ENCODE measurements at places on chromosomes 12 and 14.

GRCh38 chr12:54541751-54542290, 7.6 kb upstream of the PDE1B start:
- DNase-seq, result no peak

DNA sequence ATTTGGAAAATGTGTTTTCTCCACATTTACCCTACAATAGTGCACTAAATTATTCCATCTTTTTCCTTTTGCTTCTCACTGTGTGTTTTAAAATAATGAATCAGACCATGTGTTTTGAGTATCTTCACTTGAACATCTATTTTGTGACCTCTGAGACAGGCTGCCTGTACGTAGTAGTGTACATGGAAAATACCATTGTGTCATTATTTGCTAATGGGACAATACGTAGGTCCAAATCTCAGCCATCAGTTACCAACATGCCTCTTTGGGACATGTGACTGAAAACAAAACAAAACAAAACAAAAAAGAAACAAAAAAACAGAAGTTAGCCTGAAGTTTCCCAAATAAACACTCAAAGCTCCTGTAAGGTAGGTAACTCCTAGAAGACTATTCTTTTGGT, 7.1 kb upstream of the MYF6 start:
- no peak for DNase-seq

DNA sequence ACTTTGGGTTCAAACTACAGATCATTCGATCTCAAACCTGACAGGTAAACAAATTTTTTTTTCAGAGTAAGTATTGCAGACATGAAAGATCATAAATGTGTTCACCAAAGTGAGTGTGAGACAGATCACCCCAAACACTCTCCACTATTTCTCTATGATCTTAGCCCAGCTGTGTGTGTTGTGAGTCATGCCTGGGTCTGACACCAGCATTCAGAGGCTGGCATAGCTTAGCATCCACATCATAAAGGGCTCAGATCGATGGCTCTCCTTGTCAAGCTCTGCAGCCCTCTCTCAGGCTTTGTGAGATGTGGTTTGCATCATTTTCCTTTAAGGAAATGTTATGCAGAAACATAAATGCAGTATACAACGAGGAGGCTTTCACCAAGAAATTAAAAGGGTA, 164.9 kb downstream of the ETV6 start:
- DNase-seq, result no peak

DNA sequence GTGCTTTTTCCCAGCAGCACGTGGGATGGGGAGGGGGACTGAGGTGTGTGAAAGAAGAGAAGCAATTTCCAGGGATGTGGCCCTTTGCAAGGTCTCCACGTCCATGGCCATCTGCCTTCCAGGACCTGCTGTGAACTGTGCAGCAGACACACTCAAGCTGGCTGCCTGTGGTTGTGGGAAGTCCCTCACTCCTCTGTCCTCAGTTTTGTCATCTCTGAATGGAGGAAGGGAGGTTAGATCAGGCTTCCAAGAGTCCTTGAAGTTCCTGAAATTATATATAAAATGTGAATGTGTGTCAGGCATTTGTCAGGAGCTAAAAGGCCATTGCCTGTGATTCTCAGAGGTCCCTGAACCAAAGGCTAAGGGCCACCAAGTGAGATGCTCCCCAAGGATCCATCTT, 328.2 kb downstream of the CACNA1C start:
- no peak for DNase-seq

DNA sequence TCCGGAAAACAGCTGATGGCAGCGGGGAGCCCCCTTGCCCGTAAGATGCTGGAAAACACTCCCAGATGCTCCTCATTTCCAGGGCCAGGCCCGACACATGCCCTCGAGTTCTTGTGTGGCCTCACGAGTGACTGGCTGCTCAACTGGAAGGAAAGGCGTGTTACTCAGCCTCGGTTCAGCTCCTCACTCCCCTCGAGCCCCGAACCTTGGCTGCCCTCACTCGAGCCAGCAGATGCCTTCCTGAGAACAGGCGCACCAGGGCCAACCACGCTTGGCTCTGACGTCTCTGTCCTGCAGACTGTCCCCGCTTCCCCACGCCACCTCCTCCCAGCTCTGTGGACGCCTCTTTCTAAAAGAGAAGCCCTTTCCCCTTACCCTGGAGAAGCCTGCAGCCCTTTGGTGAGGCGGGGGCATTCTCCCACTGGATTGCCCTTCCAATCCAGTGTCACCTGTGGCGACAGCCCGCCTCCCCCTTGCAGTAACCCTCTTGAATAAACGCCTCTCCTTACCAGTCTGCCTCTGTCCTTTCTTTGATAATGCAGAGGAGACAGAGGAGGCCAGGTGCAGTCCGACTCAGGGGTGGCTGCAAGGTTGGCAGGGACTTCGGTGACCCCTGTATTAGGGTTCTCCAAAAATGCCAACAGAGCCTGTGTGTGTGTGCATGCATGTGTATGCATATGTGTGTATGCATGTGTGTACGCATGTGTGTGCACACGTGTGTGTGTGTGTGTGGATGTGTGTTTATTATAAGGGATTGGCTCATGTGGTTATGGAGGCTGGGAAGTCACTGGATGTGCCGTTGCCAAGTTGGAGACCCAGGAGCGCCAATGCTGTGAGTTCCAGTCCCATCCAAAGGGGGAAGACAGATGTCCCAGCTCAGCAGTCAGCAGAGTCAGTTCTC, 166.3 kb downstream of the KIF26A start:
- peak; percentile 12 for DNase-seq

DNA sequence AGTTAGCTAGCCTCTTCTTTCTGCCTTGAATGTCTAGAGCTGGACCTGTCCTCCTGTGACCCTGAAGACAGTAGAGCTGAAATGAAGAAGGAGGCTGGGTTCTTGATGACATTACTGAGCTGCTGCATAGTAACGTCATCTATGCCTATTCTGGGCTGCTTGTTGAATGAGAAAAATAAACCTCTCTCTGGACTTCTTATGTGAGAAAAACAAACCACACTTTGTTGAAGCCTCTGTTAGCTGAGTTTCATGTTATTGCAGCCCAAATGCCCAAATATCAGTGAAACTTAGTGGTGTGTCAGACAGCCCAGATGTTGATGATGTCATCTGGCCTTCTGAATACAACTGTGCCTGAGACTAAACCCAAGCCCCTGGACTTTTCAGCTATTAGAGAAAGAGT, 67.0 kb upstream of the MAX start:
- no peak for DNase-seq

- DNase-seq, result no peak
Measured at GRCh38 chr14:99524804-99525698, 43.8 kb downstream of the CCNK start.

DNA sequence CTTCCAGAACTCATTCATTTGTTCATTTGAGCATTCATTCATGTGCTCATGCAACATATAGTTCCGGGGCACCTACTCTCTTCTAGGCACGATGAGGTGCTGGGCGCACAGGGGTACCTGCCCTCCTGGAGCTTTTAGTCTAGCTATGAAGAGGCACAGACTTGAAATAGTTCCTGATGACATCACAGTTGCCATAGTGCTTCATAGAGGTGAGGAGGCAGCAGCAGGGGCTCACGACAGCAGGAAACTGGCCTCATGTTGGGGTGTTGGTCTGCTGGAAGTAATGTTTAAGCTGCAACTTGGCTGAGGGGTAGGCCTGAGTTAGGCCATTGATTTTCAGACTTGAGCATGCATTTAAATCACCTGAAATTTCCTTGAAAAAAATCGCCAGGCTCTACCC, 195.5 kb downstream of the PHETA1 start:
- no peak for DNase-seq

GRCh38 chr12:11607313-11608081, 42.0 kb upstream of the ETV6 start:
- DNase-seq, result no peak

DNA sequence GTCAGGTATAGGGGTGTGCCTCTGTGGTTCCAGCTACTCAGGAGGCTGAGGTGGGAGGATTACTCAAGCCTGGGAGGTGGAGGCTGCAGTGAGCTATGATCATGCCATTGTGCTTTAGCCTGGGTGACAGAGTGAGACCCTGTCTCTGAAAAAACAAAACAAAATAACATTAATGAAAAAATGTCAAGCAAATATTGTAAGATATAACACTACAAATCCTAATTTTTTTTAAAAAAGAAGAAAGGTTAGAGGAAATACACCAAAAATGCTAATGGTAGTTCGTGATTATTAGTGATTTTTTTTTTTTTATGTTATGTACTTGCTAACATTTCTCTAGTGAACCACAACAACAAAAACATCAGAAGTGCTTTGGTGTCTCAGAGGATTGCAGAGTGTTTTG, 47.7 kb downstream of the TSPAN9 start:
- DNase-seq, result no peak

- DNase-seq, result no peak
Measured at GRCh38 chr14:68576496-68577244, 216.2 kb downstream of the ZFP36L1 start.

DNA sequence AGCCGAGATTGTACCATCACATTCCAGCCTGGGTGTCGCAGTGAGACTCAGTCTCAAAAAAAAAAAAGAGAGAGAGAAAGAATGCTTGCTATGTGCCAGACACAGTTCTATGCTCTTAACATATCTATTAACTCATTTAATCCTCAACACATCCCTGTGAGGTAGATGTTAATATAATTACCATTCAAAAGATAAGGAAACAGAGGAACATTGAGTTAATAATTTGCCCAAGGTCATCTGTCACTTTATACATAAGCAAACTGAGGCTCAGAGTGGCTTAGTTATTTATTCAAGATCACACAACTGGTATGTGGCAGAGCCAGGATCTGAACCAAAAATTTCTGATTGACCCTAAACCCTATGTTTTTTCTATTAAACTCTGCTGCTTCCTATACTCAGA, 116.1 kb upstream of the BCAT1 start:
- no peak for DNase-seq

DNA sequence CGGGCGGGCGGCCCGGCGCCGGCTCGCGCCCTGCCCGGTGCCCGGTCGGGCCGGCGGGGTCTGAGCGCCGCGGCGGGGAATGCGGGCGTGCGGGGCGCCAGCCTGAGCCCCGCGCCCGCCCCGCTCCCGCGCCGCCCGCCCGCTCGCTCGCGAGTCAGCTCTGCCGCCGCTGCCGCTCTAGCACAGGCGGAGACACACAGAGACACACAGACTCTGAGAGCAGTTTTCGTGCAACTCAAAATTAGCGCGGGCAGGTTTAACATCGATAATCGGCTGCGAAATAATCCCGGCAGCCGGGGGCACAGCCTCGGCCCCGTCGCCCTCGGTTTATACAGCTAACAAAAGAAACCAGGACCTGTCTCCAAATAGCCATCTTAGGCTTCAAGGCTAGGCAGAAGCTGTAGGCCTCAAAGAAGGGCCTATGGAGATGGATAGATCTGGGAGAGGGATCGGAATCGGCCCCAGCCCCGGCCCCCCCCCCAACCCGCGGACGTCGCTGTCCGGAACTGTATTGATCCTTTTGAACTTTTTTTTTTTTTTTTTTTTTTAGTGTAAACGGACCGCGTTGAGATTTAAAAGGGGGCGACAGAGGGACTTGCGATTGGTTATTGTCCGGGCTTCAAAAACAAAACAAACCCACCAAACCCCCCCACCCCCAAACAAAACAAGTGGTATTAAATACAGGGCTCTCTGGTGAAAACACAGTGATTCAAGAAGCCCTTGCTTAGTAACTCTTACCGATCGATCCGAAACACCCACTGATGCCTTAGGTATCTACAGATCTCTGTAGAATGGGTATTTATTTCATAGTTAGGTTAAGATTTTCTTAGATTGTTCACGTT, 1.1 kb downstream of the ARID2 start:
- DNase-seq, result peak; percentile 46

DNA sequence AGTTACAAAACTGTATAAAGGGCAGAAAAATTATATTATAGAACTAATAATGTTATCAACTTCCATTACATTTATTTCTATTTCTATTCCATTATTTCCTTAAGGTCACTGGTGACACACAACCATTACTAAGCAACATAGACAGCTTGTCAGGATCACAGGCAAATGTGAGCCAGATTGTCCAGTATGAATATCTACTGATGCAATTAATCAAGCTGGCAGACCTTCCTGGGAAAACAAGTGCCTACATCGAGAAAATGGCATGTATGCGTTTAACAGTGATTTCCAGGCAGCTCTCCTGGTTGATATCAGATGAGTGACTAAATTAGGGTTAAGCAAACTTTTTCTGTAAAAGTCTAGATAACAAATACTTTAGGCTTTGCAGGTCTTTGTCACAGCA, 36.9 kb upstream of the TSPAN8 start:
- DNase-seq, result no peak

DNA sequence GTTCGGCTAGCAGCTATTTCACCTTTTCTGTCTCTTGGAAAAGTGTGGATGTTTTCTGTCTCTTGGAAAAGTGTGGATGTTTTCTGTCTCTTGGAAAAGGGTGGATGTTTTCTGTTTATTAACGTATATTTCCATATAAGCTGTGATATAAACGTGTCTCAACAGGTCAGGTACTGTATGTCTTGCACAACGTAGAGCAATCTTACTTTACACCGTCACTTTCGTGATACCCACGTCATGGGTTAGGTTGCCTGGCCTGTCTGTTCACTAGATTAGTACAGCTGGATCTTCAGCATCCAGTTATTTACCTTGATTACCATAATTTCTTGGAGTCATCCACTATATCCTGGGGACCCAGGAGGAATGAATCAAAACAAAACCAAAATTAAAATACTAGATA, 14.1 kb downstream of the CLEC7A start:
- no peak for DNase-seq

- peak; percentile 89 for DNase-seq
Measured at GRCh38 chr12:1939801-1940607, 21.6 kb upstream of the CACNA2D4 start.

DNA sequence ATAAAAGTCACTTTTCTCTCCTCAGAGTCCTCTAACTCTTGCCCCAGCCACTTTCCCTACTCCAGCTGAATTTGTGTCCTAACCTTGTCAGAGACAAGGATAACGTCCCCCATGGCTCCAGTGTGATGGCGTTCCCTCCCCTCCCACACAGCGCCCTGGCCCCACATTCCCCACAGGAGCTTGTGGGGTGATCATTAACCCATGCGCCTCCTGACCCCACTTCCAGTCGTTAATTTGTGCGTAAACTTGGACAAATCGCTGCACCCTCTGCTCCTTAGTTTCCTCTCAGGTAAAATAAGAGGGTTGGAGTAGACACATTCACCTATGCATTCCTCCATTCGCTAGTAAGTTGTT, 22.9 kb upstream of the BCDIN3D start:
- no peak for DNase-seq

DNA sequence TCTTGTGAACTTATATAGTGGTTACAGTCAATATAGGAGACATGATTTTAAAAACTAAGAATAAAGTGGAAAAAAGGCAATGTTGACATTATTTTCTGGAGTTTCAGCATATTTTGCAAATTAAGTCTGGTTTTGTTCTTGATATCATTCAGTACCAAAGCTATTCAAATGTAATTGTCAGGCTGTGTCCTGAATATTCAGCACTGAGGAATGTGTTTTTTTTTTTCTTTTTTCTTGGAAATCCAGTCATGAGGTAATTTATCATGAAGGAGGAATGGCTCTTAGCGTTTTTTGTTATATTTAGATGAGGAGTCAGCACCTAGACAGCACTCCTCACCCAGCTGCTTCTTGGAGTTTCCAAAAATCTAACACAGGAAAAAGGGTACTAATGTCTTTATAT, 225.5 kb downstream of the CCDC91 start:
- DNase-seq, result no peak

GRCh38 chr14:95163132-95163531, 5.8 kb upstream of the DICER1 start:
- DNase-seq, result no peak

GRCh38 chr12:57797933-57798332, 15.3 kb downstream of the TSFM start:
- DNase-seq, result no peak
